ENCODE measurements at places on chromosomes 4 and X.
A peak's percentile ranks its signal among the peaks of the same experiment; 100 is the strongest.

GRCh38 chr4:179530958-179531357, 2088.7 kb upstream of the AGA start:
- no peak for DNase-seq

DNA sequence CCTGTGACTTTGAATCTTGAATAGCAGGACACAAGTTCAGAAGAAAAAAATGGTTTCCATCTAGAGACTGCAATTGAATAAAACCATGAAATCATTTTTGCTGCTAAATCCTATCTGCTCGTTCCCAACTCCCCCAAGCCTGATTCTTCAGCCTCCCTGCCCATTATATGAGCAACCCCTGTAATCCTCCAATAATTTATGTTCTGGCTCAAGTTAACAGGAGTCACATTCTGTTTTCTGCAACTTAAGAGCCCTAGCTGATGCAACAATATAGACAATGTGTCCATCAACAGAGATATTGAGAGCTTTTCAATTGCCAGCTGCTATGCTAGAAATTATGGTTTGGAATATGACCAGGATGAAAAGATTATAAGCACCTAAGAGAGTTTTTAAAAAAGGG, 84.1 kb downstream of the LDB2 start:
- no peak for DNase-seq

GRCh38 chr4:102551958-102552565, 50.9 kb downstream of the NFKB1 start:
- DNase-seq, result no peak

DNA sequence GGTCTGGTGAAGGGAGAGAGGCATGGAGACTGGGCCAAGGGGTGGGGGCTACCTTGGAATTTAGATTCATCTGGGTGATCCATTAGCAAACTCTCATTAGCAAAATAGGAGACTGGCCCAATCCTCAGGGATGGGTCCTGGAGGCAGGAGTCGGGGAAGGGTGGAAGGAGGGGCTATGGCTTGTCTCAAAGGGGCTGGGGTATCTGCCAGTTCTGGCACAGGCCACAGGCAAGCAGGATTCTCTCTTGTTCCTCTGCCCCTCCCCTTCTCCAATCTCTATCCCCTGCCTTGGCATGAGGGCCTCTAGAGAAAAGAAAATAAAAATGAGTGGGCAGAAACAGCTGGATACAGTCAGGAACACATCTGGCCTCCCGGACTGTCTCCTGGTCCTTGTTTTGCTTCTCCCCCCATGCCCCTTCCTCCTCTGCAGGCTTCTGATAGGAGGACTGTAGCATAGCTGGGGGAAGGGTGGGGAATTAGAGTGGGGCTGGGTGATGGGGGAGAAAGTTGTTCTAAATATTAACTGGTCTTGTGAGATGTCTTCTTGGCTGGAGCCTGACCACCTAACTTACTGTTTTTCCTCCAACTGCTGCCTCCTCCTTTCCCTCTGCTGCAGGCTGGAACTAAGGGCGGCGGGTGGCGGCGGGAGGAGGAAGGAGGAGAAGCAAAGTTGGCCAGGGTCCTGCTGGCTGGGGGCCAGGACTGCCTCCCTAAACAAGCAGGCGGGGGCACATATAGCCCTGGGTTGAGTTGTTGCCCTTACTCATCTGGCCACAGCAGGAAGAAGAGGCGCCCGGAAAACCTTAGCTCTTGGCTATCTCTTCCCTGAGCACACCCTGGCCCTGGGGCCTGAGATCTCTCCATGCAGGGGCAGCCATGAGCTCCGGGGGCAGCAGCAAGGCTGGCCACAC, 53.3 kb upstream of the LAS1L start:
- peak; percentile 80 for DNase-seq

- DNase-seq, result no peak
Observed at GRCh38 chr4:152304220-152304619, 231.7 kb downstream of the FBXW7 start.

GRCh38 chr4:83389756-83390505, 55.3 kb upstream of the HPSE start:
- no peak for DNase-seq

DNA sequence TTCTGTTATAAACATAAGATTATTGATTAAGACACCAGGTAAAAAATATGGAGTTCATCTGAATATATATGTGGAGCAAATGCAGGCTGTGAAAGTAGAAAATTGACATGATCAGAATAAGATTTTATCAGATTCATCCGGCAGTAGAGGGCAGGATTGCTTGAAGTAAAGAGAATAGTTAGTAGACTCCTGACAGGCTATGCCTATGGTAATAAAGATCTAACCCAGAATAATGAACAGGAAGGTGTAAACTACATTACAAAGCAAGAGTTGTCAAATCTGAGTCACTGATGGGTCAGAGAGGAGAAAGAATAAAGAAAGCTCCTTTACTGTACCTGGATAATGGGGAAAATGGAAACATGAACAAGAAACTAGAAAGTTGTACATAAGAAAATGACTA, 20.8 kb upstream of the TMEM184C start:
- no peak for DNase-seq

GRCh38 chr4:88731381-88731780, 33.8 kb upstream of the NAP1L5 start:
- DNase-seq, result no peak

DNA sequence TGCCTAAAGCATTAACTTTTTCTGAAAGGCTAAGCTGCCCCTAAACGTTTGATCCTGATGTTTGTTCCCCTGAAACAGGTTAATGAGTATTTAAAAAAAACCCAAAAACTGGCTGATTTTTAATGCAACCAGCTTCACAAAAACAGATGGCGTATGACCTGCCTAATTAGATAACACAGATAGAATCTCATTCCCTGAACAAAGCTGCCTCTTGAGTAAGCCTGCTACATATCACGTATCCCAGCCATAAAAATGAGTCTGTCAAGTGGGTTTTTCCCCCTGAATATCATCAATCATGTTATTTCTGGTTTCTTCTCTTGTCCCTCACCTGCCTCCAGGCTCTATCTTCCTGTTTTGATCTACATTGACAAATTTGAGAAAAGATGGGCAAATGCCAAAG, 154.2 kb upstream of the FAM9B start:
- no peak for DNase-seq

DNA sequence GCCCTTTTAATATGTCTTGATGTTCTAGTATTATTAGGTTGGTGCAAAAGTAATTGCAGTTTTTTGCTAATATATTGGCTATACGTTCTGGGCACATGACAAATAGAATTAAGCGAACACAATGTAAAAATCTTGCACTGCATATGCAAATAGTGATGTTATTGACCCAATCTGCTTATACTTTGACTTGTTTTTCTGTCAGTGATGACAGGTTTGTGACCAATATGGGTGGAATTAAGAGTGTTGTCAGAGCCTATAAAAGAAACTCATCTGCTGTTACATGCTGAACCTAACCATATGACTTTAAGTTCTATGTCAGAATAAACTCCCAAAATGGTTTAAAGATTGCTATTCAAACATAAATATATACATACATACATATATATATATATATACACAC, 30.7 kb upstream of the HPGD start:
- no peak for DNase-seq

DNA sequence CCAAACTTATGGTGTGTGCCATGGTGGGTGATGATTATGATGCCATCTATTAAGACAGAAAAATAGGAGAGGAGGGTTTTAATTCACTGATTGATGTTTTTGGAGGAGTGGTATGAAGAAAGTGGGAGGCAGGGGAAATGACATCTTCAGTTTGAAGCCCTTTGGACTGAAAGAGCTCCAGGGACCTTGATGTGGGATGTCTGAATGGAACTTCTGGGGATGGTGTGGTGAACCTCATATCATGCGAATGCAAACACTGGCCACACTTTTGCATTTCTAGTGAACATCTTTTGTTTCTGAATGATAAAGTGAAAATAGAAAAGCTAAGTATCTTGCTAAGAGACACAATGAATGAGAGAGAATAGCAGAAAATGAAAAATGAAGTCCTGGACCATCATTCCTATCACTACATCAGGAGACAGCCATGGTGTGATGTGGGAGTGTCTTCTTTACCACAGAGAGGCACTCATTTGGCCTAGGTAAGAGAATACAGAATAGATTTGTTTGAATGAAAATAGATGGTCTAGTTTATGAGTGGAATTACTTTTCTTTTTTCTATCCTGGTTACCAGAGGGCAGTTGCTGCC, 123.5 kb downstream of the ZNF827 start:
- no peak for DNase-seq

DNA sequence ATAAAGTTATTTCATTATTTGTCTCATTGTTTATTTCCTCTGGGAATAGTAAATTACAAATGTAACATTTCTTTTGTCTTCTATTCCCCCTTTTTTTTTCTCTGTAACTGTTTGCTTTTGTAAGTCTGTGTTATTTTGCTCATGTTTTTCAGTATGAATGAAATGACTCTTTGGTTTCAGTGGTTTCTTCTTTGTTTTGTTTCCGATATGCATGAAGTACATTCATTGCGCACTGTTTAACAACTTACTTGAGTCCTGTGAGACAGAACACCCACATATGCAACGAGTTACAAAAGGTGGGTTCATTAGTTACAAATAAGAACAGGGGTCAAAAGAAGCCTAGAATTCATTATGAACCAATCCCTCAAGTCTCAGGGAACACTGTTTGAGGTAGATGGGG, 175.0 kb upstream of the UGT8 start:
- no peak for DNase-seq

DNA sequence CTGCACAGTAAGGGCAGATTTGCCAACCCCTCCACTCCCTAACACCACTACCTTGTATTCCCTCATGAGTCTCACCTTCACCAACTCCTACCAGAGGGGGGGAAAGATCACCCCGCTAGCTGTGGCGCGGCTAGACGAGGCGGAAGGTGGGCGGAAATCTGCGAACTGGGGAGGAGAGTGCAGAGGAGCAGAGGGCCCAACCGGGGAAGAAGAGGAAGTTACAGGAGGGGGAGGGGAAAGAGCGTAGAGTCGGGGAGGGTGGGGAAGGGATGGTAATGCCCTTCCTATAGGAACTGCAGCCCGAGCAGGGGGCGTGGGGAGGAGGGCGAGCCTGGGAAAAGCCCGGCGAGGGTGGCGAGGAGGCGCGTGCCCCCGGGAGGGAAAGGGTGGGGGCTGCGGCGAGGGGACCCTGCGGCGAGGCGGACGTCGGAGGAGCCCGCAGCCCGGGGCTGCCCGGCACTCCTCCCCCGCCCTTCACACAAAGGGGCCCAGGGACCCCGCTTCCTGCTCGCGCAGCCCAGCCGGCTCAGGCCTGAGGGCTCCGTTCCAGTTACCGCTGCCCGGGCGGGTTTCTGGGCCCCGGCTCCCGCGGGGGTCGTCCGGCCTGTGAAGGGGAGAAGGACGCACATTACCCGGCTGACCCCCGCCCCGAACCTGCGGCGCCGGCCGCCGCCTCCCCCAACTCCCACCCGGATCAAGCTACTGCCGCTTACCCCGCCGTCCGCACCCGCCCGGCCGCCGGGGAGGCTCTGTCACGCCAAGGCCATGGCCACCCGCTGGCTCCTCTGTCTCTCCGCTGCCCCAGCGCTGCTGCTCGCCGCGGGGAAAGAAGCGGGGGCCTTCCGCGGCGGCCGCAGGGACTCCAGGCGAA, 1.8 kb downstream of the RAP2C start:
- peak; percentile 85 for DNase-seq

DNA sequence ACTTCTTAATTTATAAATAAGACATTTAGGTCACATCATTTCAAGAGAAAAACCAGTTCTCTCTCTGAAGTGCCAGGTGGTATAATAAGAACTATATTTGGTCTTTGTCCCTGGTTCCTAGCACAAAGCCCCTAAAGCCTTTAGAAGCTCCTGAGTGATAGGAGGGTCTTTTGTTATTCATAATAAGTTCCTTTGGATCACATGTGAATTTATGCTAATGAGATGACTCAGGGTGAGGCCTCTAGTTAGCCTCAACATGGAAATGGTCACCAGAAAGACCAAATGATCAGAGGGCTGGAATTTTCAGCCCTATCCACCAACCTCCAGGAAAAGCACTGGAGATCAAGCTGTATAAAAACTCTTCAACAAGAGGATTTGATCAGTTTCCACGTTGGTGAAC, 68.1 kb upstream of the BLTP1 start:
- DNase-seq, result no peak

DNA sequence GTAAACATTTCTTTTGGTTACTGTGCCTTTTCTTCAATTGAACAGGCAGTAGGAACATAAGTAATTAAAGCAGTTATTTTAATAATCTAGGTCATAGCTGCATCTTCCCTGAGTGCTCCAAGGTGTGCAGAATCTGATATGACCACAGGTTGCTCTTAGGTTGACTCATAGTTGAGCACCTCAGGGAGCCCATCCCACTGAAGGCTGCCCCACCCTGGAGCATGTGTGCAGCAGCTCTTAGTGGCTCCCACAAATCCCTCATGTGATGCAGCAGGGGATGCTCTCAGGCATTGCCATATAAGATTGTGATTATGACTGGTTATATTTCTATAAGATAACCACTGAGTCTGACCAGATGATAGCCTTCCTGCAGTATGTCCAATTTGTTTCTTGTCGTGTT, 72.3 kb downstream of the ZNF518B start:
- no peak for DNase-seq

- no peak for DNase-seq
Observed at GRCh38 chr4:175143116-175143515, 225.0 kb downstream of the ADAM29 start.

- no peak for DNase-seq
Observed at GRCh38 chr4:153747406-153747955, 12.3 kb downstream of the RNF175 start.

- DNase-seq, result peak; percentile 1
Observed at GRCh38 chrX:75596178-75596577, 73.3 kb upstream of the ZDHHC15 start.

DNA sequence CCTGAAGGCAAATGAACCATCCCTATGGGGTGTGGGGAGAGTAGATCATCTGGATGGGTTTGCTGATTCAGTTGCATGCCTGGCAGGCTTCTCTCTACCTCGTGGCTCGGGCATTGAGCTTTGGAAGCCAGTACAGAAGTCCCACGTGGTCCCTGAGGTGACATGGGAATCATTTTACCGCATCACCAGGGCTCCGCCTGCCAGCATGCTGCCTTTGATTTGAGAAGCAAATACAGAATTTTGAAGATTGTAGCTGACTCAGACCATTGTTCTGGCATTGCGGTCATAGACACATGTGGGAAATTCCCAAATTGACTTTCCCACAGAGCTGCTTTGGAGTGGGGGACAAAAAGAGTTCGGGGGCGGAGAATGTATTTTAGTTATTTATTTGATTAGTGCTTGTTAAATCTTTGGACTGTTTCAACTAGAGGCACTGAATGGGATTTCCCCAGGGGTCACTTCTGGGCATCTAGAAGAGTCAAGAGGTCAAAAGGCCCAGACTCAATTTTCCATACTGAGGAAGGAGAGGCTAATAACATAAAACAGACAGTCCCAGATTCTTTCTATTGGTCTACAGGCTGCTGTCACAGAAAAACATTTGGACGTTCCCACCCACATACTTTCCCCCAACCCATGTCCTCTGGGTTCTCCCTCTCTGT, 79.3 kb downstream of the NHSL2 start:
- DNase-seq, result peak; percentile 85

GRCh38 chr4:118973295-118973694, 84.6 kb downstream of the SYNPO2 start:
- no peak for DNase-seq

Data from fibroblast of pulmonary artery (primary cell).